ENCODE measurements at places on chromosomes 3 and 15.
A peak's percentile ranks its signal among the peaks of the same experiment; 100 is the strongest.

DNA sequence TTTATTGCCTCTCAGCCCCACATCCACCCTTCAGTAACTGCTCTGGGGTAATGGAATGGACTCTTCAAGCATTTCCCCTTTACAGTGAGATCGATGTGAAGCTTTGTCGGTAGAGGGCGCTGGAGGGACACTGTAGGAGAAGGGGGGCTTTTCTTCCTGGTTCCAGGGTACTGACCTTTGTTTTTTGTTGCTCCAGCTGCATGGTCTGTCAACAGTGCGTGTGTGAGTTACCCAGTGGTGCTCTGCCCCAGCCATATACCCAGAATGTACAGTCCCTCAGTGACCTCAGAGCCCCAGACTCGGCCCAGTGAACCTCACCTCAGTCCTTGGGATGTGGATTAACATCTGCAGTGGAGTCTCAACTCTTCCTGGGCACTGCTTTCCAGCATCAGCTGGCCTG is 180.3 kb upstream of the TSC22D2 start:
- DNase-seq, result peak; percentile 20

DNA sequence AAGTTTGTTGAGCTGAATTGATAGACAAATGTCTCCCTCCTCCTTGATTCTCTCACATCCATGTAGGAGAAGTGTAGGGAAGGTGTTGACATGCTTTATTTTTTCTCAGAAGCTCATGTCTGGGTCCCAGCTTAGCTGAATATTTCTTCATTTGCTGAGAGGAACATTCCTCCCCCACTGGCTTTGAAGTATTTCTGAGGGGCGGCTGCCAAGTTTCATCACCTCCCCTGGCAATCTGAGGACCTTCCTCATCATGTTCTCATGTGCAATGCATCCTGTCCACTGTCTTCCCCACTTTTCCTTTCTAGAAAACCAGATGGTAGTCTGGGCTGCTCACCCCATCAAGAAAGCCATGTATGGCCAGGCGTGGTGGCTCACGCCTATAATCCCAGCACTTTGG is 168.9 kb upstream of the RGMA start:
- no peak for DNase-seq

GRCh38 chr3:100438623-100438974 is 37.3 kb downstream of the LNP1 start:
- DNase-seq, result no peak

- DNase-seq, result no peak
Observed at GRCh38 chr3:40737343-40737742, 212.6 kb downstream of the ZNF621 start.

GRCh38 chr15:25532269-25533140 is 93.7 kb upstream of the UBE3A start:
- no peak for DNase-seq

- peak; percentile 50 for DNase-seq
Observed at GRCh38 chr3:149967086-149967685, 3.5 kb downstream of the PFN2 start.

DNA sequence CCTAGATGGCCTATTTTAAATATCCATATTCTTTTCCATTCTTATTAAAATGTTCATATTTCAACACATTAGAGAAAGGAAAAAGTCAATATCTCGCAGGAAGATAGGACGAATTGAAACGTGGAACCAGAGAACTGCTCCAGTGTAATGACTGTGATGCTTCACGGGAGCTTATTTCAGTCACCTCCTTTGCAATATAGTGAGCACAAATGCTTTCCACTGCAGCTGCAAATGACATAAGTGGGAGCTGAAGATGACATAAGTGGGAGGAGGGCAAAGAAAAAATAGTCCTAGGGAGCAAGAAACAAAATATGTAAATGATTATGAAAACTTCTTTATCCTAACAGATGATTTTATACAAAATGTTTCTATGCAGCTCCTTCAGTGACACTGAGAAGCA is 324.1 kb downstream of the ZNF385D start:
- peak; percentile 53 for DNase-seq

- no peak for DNase-seq
Observed at GRCh38 chr15:99481113-99481950, 84.5 kb upstream of the MEF2A start.

- no peak for DNase-seq
Observed at GRCh38 chr15:74793135-74794028, 11.5 kb downstream of the CSK start.

GRCh38 chr3:31170932-31171670 is 276.6 kb upstream of the GADL1 start:
- DNase-seq, result no peak

DNA sequence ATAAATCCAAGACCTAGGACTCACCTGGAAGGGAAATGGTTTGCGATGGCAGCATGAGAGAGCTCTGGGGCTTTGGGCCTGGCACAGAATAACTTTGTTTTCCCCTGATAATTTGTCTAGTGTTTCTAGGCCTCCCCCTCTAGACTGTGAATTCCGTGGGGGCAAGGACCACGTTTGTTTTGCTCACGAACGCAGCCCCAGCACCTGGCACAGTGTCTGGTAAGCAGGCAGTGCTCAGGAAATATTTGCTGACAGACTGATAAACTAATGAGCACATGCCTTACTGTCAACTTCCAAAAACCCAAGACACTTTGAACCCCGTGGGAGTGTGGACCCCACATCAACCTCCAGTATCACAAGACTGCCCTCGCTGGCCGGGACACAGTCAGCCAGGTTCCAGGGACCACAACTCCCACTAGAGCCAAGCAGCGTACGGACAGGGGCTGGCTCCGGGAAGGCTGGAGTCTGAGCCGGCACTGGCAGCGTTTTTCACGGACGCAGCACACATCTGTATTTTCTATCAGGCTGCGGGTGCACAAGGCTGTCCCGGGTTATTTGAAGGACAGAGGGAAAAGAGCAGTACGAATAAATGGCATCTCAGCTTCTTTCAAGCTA is 146.5 kb downstream of the XXYLT1 start:
- no peak for DNase-seq

DNA sequence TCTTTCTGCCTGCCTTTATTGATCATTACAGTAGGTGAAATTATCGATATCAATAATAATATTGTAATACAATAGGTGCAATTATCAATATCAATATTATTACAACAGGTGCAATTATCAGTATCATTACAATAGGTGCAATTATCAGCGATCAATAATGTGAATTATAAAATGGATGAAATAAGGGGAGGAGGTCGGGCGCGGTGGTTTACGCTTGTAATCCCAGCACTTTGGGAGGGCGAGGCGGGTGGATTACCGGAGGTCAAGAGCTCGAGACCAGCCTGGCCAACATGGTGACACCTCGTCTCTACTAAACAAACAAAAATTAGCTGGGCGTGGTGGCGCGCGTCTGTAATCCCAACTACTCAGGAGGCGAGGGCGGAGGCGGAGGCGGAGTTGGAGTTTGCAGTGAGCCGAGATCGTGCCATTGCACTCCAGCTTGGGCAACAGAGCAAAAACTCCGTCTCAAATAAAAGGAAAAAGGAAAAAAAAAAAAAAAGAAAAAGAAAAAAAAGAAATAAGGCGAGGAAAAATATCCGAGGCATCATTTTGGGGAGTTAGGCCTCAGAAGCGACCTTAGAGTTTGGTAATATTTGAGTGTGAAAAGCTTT is 611 bp upstream of the BNIP2 start:
- DNase-seq, result no peak

- DNase-seq, result no peak
Observed at GRCh38 chr3:83482402-83483070, 1476.3 kb upstream of the CADM2 start.

DNA sequence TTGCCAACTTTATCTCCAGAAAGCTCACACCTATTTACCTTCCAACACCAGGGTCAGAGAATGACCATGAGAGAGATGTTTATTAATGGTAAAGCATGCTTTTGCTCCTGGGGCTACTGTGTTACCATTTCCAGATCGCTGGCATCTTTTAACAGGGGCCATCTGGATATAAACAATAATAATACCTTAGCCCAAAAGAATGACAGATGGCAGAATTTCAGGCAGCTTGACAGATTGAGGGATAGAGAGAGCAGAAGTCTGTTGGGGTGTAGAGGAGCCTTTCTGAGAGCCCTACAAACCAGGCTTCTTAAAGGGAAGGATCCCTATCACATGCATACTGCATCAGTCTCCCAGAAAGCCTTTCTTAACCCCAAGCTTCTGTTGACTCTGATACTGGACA is 17.7 kb downstream of the RBP1 start:
- no peak for DNase-seq

DNA sequence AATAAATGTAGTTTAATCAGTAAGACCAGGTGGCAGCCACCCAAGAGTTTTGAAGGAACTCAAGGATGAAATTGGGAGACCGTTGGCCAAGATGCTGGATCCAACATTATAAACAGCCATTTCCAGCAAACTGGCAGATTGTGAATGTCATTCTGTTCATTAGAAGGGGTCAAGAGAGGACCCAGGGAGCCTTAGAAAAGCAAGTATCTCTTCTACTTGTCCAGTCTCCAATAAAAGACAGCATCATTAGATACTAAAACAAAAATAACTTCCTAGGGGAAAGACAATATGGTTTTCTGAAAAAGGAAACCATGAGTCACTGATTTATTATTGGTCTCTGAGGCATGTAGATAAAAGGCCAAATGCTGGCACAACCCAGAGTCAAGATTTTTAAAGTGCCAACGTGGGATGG is 67.9 kb downstream of the GADL1 start:
- no peak for DNase-seq

- peak; percentile 44 for DNase-seq
Observed at GRCh38 chr3:73614419-73614818, 10.3 kb downstream of the PDZRN3 start.

- DNase-seq, result no peak
Observed at GRCh38 chr3:150300388-150300787, 107.7 kb upstream of the TSC22D2 start.

DNA sequence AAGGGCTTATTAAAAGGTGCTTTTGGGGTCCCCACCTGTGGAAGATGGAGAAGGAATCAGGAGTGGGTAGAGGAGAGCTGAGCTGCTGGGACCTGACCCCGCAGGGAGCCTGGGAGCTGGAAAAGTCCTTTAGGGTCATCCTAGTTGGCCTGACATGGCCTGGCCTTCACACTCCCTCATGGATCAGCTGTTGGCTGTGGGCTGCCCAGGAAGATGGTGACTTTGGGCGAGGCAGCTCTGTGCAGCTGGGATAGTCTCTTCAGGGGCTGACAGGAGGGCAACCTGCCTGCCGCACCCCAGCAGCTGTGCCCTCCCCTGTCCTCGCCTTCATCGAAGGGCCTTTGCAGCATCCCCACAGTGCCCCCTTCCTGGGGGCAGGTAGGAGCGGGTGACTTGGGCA is 6.6 kb downstream of the LIMD1 start:
- DNase-seq, result no peak

- DNase-seq, result peak; percentile 59
Observed at GRCh38 chr3:160413613-160414248, 14.3 kb downstream of the SMC4 start.

GRCh38 chr15:96274698-96275097 is 55.8 kb upstream of the NR2F2 start:
- no peak for DNase-seq

DNA sequence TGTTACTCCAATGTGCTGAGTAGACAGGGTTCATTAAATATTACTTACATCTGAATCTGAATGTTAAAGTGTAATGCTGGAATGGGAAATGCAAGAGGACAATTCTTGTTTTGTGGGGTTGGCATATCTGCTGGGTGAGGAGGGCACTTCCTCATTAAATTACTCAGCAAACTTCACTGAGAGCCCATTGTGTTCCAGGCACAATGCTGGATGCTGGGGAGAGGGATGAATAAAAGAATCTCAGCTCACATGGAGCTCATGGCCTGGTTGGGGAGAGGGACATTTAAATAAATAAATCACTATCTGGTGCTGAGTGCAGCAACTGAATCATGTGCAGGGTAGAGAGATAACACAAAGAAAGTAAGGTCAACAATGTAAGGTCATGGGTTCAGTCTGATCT is 199.2 kb upstream of the CFAP20DC start:
- no peak for DNase-seq

DNA sequence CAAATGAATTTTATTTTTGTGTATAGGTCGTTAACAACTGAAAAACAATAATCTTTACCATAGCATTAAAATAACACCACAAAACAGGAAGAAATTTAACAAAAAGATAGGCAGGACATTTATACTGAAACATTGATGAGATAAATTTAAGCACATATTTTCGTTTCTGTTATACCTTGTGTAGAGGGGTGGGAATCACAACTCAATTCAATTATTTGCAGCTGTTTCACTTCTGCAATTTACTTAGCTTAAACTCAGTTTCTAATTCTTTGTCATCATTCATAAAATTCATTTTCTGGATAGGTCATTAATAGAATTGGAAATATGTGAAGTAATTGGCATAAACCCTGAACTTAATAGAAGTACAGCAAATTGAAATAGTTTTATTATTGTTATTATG is 42.3 kb downstream of the TP63 start:
- DNase-seq, result no peak

DNA sequence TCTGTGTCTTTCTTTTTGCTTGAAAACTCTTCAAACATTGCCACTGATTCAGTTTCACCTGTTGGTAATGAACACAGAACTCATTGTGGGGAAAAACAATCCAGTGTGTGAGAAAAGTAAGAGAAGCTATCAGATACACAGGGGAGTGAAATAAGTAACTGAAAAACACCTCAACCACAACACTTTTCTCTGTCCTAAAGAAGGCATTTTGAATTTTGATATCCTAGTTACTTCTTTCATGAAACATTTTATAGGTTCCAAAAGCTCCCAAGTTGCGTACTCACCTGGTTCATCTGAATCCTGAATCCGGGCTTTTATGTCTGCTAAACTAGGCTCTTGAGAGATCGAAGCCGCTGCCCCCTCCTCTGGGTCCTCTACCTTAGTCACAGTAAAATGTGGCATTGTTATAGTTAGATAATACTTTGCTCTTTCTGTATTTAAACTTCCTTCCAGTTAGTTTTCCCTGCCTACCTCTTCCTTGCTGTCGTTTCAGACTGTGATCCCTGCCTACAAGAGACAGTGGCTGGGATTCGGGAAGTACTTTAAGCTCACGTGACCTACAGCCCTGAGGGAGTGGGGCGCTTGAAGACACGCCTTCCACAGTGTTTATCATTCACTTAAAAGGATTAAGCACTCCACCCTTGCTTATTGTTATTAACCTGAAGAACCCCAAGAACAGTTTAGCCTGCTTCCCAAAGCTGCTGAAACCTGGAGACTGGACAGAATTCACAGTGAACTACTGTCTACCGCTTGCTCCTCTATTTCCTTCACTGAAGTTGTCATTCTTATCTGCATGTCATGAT is 19.1 kb downstream of the SLC12A6 start:
- DNase-seq, result peak; percentile 3

DNA sequence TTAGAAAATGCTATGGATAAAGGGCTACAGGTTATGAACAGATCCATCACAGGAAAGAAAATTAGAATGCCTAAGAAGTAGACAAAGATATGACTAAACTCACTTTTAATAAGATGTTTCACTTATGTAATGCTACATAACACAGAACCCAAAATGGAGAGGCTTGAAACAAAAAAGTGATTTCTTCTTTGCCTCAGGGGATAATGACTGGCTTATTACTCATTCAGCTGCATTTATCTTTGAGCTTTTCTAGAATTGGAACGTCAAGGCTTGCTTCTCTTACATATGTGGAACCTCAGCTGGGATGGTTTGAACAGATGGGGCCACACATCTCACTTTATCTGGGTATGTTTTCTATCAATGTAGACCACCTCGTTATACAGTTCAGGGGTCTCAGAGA is 120.6 kb upstream of the EPHA3 start:
- DNase-seq, result no peak

Data from skin of body (tissue), 3 donors.